Stimulated activated CD8-positive, alpha-beta memory T cell treated with anti-CD3 and anti-CD28 coated beads, Interleukin-4, amount 100 ng/mL, for 4 hours (primary cell): ENCODE measurements at places on chromosomes 1 and 21.

DNA sequence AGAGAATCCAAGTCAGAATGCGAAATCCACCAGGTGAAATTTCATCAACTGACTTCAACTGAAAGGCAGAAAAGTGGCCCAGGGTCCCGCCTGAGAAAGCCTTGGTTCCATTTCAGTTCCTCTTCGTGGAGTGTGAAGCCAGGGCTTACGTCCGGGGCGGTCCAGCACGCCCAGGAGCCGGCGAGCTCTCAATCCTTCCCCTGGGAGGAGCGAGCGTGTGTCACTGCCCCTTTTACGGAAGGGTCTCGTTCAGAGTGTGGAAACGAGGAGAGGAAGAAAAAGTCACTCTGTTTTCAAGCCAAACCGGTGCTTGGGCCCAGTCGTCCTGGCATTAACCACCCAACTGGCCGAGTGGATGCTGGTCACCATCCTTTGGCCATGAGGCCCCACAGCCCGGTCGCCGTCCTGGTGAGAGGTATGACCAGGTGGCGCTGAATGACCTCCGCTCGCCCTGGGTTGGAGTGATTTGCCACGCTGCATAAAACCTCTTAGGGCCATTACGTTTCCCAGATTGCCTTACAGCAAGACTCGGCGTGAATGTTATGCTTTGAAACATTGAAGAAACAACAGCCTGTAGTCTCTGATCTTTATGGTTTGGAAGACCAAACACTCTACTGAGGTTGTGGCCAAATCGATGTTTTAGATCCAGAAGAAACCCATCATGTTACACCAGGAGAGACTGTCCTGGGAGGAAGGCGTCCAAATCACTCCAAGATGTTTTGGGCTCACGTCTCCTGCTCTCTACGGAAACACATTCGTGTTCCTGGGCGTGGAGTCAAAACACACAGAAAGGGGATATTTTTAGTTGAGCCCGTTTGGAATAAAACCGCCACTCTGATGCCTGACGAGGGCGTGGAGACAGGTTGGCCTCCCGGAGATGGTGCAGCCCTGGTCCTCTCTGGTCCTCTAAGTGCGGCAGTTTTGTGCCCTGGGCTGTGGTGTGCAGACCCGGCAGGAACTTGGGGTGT lies 93.6 kb upstream of the ACTRT2 start:
- DNase-seq, result no peak

DNA sequence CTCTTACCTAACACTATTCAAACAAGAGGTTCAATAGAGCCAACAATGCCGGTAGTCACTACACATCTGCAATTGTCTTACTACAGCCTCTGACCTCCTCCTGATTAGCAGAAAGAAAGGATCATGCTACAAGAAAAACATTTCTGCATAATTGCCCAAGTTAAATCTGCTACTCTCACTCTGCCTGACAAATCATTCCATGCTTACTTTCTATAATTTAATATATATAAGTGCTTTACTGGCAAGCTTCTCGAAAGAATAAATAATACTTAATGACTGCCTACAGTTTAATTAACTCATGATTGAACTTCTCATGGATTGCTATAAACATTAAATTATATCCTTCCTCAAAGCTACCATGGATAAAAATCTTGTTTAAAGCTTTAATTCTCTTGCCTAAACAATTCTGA lies 156.0 kb downstream of the SLC45A1 start:
- no peak for DNase-seq

DNA sequence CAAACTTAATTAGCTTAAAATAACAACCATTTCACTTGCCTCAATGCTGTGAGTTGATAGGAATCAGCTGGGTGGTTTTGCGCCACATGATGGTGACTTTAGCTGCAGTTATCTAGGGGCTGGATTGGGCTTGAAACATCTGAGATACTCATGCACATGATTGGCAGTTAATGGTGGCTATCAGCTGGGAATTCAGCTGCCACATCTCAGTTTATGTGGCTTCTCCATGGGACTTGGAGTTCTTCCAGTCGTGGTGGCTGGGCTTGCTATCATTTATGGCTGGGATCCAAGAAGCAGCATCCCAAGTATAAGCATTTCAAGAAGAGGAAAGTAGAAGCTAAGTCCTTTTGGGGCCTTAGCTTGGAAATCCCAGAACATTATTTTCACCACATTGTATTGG lies 36.4 kb downstream of the PDC start:
- no peak for DNase-seq

DNA sequence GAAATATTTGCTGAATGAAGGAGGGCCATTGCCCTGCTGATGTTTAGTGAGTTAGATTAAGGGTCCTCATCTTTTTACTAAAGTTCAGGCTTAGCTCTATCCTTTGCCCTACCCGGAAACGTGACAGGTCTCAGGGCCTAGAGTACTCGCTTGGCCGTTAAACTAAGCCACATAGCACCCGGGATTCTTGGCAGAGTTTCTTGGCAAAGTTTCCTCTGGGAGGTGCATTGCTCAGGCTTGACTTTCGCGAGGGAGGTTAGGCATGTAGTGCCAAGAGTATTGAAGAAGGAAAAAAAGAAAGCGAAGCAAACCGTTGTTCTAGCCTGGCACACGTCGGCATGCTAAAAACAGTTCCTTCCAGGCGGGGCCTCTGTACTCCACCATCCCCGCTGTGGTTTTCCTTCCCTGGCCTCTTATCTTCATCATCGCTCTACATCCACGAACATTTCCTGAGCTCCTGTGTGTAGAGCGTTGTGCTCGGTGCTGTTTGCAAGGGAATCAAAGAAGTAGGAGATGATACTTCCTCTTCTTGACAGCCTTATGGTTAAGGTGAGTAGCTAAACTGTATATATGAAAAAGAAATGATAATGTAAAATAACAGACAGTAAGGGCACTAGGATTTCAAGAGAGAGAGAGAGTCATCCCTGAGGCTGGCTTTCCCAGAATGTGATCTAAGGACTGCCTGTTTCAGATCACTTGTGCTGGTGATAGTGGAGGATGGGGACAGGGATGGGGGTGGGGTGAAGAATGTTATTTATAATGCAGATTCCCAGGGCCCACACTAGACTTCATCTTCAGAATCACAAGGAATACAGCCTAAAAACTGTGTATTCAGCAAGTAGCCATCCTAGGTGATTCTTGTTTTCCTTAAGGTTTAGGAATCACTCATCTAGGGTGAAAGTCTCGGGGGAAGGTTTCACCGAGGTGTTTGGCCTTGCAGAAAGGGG lies 18.8 kb downstream of the RNF220 start:
- DNase-seq, result no peak

- no peak for DNase-seq
Measured at GRCh38 chr1:2850502-2850901, 49.0 kb upstream of the TTC34 start.

- DNase-seq, result no peak
Measured at GRCh38 chr21:46187814-46188213, 3.6 kb upstream of the SPATC1L start.

- no peak for DNase-seq
Measured at GRCh38 chr1:198254521-198254920, 97.7 kb downstream of the NEK7 start.

DNA sequence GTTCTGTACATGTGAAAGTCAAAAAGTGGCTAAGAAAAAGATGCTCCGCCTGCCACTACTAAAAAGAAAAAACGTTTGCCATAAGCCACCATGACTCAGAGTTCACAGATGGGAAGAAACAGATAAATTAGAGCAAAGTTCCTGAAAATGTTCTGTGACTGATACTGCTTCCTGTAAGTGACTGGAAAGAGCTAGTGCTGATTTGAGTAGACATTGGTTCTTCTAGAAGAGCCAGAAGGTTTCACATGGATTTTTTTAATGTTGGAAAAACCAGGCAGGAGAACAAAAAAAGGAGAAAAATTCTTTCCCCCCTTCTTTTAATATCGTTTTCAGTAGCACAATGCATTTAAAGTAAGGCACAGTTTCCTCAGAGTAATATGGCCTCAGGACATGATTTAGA lies 221.4 kb downstream of the HLX start:
- no peak for DNase-seq

GRCh38 chr1:44905276-44905675 lies 62.2 kb upstream of the PTCH2 start:
- no peak for DNase-seq

GRCh38 chr1:77513839-77514763 lies 168.4 kb downstream of the ZZZ3 start:
- no peak for DNase-seq

DNA sequence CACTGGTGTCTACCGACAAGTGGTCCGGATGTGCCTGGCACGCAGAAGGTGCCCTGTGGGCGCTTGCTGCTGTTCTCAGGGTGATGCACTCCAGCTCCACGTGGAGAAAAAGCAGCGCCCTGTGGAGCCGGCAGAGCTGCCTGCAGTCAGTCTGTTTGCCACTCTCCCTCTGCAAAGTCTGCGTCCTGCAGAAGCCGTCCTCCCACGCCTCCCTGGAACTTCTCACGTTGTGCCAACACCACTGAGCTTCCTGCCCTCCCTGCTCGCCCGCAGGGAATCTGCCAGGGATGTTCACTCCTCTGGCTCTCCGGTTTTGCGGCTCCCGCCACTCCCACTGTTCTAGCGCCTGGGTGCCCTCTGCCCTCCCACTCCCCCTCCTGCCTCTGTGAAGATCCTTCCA lies 19.8 kb upstream of the UBXN10 start:
- DNase-seq, result no peak

GRCh38 chr1:229342656-229343569 lies at the start of gene CCSAP:
Gene CCSAP (minus strand): TSS chr1:229343047. CDS start chr1:229342465, 582 bp downstream.
- no peak for DNase-seq

GRCh38 chr1:167033646-167034045 lies 44.6 kb downstream of the MAEL start:
- no peak for DNase-seq

DNA sequence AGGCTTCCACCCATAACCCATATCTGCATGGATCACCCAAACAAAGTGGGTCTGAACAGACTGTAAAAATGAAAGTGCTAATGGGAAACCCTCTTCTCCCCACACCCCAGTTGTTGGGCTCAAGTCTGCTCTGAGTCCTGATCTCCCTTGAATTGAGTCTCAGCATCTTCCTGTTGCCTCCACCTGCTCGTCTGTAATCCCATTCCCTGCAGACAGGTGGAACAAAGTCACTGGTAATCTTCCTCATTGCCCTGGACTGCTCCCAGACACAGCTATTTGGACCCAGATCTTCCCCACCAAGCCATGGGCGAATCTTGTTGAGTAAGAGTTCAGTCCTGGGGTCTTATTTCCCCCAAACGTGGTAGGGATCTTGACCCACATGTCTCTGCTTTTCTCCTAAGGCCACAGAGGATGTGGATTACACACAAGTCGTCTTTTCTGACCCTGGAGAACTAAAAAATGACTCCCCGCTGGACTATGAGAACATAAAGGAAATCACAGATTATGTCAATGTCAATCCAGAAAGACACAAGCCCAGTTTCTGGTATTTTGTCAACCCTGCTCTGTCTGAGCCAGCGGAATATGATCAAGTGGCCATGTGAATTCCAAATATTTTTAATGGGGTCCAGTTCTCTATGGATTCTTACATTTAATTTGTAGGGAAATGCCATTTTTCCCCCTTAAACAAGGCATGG lies 15.7 kb downstream of the AVPR1B start:
- no peak for DNase-seq

DNA sequence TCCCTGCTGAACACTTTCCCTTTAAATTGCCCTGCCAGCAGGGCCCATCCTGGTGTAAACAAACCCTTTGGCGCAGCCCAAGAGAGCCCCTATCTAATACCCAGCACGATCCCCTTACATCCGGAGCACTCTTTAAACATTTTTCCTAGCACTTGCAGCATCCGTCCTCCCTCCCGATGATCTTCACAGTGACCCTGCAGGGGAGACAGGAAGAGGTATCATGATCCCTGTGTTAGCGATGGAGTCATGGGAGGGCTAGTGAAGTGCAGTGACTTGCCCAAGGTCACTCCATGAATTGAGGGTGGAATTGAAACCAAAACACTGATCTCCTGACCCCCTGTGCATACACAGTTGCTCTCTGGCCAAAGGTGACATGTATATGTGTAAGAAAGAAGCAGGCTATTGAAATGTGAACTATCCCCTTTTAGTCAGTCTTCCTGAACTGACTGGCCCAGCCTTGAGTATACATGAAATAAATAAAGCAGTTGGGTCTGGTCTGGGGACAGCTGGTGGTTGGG lies 9.8 kb upstream of the KCNQ4 start:
- no peak for DNase-seq

DNA sequence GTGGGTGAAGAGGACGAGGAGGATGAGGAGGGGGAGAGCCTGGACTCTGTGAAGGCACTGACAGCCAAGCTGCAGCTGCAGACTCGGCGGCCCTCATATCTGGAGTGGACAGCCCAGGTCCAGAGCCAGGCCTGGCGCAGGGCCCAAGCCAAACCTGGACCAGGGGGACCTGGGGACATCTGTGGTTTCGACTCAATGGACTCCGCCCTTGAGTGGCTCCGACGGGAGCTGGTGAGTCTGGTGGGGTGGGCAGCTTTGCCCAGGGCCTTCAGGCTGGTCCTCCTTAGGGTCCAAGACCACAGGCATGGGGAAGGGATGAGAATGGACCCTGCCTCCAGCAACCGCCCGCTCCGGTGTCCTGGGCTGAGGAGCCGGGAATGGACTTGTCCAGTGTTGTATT lies 430 bp downstream of the FAM167B start:
- DNase-seq, result no peak

GRCh38 chr1:41420860-41421259 lies 59.6 kb downstream of the FOXO6 start:
- no peak for DNase-seq

- DNase-seq, result no peak
Measured at GRCh38 chr1:166630369-166630768, 208.9 kb upstream of the POGK start.

DNA sequence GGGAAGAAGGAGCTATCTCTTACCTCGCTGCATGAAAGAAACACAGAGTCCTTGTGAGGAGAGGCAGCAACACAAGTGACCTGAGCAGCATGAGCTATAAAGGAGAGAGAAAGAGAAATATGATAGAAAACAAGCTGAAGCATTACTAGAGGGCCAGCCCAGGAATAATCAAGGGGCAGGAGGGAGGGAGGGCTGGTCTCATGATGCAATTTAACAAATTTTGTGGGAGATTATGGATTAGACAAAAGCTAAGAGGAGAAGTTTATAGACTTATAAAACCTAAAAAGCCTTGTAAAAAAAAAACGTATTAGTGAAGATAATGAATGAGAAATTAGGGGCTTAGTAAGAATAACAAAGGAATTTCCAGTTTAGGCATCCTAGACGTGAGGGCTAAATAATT lies 5.0 kb downstream of the WDR77 start:
- DNase-seq, result no peak

- DNase-seq, result no peak
Measured at GRCh38 chr1:216186816-216187215, 236.4 kb downstream of the USH2A start.
